GM19239 (cell line): ENCODE measurements at places on chromosomes 13 and 19.

DNA sequence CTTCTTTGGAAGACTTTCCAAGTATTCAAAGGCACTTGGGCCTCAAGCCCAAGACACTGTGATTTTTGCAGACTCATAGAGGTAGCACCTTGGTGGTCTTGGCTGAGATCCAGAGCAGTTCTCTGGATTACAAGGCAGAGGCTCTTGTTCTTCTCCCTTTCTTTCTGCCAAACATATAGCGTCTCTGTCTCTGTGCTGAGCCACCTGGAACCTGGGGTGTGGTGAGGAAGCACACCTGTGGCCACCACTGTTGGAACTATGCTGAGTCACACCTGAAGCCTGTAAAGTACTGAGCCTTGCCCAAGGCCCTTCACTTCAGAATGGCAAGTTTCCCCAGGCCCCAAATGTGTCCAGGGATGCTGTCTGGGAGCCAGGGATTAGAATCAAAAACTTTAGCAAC is 127.5 kb downstream of the FREM2 start:
- DNase-seq: no peak

- no peak for DNase-seq
These were observed 279.2 kb downstream of the DACH1 start for GRCh38 chr13:71587817-71588216.

DNA sequence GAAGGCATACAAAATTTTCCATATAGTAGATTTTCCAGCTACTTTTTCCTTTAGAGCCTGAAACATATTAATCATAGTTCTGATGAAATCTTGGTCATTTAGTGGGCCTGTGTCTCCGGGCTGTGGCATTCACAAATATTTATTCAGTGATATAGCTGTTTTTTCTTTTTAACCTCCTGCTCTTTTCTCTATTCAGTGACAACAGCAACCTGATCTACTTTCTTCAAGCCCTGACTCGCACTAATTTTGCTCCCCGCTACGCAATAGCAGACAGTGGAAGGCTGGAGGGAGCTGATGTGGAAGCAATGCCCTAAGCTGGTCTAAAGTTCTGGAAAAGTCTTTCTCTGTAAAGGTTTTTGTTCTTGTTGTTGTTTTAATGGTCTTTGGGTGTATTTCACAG is 289.7 kb downstream of the SLITRK6 start:
- no peak for DNase-seq

DNA sequence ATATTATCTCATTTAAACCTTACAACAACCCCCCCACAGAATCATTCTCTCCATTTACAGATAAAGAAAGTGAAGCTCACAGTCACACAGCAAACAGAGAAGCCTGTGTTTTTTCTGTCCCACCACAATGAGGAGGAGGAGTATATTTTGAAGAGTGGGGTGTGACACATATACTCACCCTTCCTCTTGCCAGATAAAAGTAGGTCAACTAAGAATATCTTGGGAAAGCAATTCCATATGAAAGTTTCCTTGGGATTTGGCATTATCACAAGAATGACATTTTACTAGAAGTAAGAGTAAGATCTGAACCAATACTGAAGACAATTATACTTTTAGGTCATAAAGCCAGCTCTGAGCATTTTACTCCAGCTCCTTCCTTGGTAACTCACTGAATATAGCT is 287.5 kb upstream of the HTR2A start:
- no peak for DNase-seq

DNA sequence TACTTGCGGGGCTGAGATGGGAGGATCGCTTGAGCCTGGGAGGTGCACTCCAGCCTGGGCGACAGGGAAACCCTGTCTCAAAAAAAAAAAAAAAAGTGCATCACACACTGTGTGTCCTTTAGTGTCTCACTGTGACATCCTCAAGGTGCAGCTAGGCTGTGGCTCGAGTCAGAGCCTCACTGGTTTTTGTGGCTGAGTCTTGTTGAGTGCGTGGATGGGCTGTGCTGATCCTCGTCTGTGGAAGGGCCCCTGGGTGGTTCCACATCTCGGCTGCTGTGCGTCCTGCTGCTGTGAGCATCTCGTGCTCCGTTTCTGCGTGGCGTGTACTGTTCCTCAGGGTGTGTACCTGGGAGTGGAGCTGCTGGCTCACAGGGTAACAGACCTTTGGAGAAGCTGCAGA is 11.2 kb downstream of the STK11 start:
- no peak for DNase-seq

DNA sequence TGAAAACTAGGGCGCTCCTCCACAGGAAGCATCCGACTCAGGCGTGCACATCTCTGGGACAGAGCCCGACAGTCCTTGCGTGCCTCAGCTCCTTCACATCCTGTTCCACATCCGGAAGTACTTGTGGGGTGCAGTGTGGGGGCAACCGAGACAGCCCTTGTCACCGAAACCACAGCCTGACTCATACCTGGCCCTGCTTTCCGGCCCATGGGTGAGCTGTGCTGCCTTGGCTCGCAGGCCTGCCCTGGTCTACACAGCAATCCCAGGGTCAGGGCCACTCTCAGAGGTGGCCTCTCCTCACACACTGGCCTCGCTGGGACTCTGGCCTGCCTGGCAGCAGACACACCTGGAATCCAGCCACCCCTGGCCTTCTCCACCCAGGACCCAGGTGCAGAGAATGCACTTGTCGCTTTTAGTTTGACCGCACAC is 100.4 kb downstream of the STK24 start:
- DNase-seq: peak; percentile 91

- peak; percentile 85 for DNase-seq
These were observed at the start of gene KDELR1 for GRCh38 chr19:48391100-48392005. KDELR1 (minus strand) TSS chr19:48391551; CDS start chr19:48391358, 193 bp downstream.

DNA sequence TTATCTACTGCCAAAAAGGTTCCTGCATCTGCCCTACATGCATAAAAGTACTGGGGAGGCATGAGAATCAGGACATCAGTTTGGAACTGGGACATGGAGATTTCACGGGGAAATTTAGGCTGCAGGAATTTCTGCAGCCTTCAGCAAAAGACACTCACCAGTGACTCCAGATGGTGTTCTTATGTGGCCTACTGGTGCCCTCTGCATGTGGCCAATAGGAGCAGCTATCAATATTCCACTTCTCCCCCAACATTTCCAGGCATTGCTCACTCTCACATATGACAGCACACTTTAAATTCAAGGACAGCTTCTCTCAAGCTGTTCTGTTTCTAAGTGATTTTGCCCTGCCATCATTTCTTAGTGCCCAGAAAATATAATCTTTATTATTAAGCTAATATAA is 570.5 kb upstream of the ARGLU1 start:
- DNase-seq: no peak

DNA sequence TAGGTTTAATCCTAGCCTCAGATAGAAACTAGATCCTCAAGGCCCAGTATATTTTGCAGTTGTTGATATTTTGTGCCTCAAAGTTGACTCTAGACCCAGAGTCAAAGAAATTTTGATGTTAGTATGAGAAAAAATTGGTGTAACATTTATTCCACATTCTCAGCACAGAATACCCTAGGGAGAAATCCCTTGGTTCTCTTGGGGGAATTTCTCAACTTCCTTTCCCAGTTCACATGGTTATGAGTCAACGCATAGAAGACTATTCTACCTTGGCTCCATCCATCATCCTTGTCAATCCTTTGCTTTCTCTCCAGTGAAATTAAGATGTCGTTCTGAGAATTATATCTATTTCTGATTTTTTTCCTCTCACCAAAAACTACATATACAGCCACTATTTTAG is 145.3 kb downstream of the POSTN start:
- DNase-seq: no peak

GRCh38 chr13:33392794-33393405 is 107.3 kb upstream of the STARD13 start:
- DNase-seq: no peak

DNA sequence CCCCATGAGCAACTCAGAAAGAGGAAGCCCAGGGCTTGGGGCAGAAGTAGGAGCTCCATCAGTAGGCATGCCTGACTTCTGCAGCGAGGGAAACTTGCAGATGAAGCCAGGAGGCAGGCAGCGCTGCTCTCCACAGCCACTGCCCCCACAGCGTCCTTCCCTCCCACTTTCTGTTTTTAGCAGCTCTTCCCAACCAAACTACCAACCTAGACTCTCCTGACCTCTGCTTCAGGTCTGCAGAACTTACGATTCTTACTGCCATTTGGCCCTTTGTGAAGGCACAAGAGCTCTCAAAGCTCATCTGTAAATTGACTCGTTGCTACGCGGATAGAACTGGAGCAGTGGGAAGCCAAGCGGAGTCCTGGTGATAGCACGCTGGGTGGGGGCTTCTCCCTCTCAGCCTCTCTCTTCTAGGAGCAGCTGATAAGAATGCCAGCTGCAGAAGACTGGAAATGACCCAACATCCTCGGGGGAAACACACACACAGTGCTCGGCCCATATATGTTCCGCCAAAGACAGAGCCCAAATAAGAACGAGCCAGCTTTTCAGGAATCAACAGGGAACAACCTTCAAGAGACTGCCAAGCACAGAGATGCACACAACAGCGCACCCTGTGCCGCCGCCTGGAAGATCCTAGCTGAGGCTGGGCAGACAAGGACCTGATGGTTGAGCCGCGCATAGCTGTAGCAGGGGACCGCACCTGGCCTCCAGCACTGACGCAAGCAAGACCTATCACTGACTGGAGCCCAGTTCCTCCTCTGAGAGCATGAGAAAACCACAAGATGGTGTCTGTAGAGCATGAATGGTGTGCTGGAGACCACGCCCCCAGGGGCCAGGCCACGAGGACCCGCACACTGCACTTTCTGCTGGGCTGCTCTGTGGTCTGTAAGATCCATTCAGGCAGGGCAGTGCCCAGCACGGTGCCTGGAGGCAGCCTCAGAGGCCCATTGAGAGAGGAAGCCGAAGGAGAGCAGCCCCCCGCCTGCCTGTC is 15.9 kb upstream of the SLC35E1 start:
- DNase-seq: peak; percentile 70

GRCh38 chr13:92900446-92900845 is 326.2 kb upstream of the GPC6 start:
- DNase-seq: no peak

DNA sequence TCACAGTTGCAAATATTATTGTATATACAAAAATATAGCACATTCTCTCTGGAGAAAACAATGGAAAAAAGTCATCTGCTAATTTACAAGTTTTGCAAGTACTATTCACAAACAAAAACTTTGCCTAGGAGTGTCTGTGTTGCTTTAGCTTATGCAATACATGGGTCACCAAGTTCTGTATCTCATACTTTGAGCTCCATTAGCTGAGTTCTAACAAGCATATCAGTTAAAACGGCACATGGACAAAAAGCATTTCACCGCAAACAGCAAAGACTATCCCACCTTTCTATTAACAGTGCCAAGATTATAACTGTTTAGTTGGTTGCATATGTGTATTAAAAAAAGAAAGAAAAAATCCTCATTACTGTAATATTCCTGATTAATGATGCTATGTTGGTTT is 4.6 kb downstream of the SPRY2 start:
- DNase-seq: no peak

DNA sequence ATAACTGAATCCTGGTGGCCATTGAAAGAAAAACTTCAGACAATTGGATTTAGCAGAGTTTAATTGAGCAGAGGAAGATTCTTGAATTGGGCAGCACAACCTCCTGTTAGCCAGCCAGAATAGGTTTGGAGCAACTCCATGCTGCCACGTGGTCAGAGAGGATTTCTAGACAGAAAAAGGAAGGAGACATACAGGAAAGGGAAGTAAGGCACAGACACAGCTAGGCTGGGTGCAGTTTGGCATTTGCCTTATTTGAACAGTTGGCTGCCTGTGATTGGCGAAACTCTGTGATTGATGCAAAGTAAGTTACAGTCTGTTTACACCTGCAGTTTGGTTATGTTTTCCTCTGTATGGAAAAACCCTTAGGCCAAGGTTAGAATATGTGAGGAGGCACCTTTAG is 85.8 kb upstream of the SPATA13 start:
- no peak for DNase-seq

DNA sequence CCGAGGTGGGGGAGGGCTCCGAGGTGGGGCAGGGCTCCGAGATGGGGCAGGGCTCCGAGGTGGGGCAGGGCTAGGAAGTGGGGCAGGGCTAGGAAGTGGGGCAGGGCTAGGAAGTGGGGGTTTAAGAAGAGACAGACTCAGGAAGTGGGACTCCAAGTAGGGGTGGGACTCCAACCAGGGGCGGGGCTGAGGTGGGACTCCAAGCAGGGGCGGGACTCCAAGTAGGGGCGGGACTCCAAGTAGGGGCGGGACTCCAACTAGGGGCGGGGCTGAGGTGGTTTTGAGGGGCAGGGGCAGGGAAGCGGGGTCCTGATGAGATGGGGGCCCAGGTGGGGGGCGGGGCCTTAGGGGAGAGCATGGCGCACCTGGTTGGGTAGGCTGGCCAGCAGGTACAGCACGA is 13.6 kb downstream of the CFD start:
- DNase-seq: peak; percentile 87

DNA sequence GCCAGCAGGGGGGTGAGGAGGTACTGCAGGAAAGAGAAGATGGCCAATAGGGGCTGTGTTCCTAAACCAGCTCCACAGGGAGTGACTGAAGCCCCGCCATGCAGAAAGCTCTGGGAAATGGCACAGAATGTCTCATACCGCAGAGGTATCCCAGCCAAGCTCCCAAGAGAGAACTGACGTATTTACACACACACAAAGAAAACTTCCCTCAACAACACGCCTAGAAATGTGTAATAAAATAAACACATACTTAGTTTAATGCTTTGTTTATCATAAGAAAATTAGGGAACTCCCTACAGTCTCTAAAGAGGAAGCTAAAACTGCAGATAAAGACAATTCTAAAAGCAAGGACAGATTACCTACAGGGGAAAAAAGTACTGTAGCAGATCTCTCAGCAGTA is 40.0 kb downstream of the ESD start:
- no peak for DNase-seq

DNA sequence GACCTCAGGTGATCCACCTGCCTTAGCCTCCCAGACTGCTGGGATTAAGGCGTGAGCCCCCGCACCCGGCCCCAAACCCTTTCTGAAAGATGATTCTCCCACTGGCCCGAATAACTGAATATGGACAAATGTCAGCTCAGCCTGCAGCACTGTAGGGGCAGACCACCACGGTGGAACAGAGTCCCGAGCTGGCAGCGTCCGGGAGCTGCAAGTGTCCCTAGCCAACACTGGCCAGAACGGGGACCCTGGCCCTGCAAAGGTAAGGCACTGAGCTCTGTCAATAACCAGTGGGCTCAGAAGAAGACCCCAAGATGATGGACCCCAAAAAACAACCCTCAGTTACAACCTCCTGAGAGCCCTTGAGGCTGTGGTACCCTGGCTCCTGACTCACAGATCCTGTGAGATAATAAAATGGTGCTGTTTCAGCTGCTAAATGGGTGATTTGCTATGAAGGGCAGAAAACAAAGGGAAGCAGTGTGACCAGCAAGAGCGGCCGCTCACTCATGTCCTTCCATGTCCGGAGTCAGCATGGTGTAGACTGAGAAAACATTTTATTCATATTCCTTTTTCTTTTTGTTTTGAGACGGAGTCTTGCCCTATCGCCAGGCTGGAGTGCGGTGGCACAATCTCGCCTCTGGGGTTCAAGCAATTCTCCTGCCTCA is 1.6 kb downstream of the LSM7 start:
- DNase-seq: no peak

DNA sequence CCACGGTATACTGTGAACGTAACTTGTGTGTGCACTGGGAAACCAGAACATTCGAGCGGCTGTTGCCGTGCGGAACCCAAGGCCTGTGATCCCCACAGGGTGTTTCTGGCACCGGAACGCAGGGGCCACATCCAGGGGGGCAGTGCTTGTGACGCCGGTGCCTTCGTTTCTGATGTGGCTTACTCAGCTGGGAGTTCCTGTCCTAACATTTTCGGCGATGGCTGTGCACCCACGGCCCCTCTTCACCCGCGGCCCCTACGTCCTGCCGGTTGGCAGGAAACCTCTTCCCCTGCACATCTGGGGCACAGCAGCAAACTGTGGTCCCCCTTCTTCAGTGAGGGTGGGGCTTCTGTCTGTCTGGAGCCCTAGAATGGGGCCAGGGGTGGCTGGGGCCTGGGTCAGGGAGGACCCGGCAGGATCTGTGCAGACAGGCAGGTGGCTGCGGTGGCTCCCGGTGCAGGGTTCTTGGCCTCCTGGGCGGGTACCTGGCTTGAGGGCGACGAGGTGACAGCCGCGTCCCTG is 26.2 kb downstream of the CSNK1G2 start:
- DNase-seq: no peak
